ENCODE measurements at places on chromosomes 4 and X.

GRCh38 chrX:120315776-120316175 lies 4.5 kb upstream of the TMEM255A start:
- no peak for DNase-seq

DNA sequence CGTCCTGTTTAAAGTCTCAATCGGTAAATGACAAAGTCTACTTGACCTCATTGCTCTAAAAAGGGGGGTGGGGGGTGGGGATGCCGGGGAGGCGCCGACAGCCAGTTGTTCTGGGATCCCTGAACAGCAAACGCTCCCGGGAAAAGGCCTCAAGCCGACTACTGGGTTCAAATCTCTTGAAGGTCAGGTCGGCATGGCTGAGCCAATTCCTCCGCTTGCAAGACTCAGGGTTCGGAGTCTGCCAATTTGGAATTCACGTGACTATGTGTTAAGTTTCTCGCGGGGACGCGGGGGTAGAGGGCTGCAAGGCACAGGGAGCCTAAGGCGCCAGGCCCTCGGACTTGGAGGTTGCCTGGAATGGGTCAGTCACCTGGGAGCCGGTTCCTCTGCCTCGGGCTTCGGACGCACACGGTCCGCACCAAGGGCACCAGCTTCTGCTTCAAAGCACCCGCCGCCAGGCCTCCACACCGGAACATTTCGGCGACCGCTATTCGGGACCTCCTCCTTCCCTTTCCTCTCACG lies 399 bp downstream of the AIFM1 start:
- peak; percentile 12 for DNase-seq

GRCh38 chrX:12891915-12892506 lies 14.4 kb upstream of the TLR8 start:
- no peak for DNase-seq

DNA sequence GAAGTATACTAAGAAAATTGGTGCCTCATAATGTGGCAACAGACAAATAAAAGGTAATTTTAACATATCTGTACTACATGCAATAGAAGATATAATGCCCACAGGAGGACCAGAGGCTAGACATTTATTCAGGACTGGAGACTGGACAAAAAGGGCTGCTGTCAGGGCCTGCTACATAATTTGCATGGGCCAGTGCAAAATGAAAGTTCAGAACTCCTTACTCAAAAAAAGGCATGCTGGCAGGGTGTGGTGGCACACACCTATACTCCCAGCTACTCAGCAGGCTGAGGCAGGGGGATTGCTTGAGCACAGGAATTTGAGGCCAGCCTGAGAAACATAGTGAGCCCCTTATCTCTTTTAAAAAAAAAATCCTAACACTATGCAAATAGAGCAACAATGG lies 12.4 kb upstream of the MAOA start:
- DNase-seq = no peak

- DNase-seq = no peak
These were observed 143.7 kb upstream of the ANK2 start for GRCh38 chr4:112905728-112906127.

GRCh38 chr4:15738877-15739276 lies 36.0 kb downstream of the BST1 start:
- no peak for DNase-seq

GRCh38 chr4:150828159-150828558 lies 186.9 kb downstream of the LRBA start:
- DNase-seq = no peak

- DNase-seq = peak; percentile 29
These were observed at the start of gene SLC2A9 for GRCh38 chr4:10020871-10021652. SLC2A9 (minus strand) TSS chr4:10021497; CDS start chr4:10021429, 68 bp downstream.

GRCh38 chr4:132910229-132910748 lies 238.8 kb upstream of the PCDH10 start:
- DNase-seq = no peak

DNA sequence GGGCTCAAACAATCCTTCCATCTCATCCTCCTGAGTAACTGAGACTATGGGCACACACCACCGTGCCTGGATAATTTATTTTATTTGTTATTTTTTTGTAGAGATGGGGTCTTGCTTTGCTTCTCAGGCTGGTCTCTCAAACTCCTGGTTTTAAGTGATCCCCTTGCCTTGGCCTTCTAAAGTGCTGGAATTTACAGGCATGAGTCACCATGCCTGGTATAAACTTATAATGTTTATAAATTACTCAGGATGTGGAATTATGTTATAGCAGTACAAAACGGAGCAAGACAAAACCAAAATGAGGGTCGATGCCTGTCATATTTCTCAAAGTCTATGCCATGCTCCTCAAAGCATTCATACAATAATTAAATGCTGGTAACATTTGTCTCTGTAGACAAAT lies 29.8 kb upstream of the TEX13C start:
- DNase-seq = peak; percentile 4

DNA sequence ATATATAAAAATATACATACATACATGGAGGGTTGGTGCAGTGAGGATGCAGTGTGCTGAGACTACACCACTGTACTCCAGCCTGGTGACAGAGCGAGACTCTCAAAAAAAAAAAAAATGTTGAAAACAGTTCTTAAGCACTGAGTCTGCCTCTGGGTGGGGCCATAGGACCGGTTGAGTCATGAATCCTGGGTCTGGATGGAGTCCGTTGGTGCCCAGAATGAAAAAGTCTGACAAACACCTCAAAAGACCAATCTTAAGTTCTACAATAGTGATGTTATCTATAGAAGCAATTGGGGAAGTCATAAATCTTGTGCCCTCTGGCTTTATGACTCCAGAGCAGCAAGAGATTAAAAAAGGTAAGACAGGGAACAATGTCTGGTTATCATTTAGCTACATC lies 70.4 kb downstream of the FGFBP1 start:
- DNase-seq = no peak

DNA sequence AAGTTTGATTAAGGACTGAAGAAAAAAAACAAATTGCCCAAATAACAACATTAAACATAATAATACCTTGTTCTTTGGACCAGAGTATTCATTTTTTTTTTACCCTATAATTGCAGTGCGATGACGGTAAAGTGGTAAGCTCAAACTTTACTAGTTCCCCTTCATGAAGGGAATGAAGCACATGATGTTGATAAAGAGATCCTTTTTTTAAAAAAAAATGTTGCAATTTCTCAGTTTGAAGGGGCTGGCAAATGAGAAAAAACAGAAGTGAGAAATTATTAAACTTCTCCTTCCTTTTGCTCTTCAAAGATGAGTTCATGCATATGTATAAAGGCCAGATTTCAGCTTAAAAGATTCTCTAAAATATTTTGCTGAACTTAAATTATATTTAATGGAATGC lies 231.7 kb downstream of the C4orf33 start:
- DNase-seq = no peak

DNA sequence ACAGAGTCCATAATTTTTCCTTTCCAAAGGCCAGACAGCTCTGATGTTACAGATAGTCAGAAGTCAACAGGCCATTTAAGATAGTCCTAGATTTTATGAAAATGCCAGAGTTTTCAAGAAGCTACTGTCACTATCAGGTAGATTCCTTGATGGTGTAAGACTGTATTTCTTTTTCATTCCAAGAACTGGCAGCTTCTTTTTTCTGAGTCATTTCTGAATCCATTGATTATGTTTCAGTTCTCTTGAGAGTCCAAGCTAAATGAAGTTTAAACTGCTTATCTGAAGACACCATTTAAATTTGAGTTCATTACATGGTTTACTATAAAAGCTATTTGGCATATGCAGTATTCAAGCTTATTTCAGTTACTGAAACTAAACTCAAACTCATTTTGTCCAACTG lies 44.6 kb downstream of the RASSF6 start:
- DNase-seq = no peak

DNA sequence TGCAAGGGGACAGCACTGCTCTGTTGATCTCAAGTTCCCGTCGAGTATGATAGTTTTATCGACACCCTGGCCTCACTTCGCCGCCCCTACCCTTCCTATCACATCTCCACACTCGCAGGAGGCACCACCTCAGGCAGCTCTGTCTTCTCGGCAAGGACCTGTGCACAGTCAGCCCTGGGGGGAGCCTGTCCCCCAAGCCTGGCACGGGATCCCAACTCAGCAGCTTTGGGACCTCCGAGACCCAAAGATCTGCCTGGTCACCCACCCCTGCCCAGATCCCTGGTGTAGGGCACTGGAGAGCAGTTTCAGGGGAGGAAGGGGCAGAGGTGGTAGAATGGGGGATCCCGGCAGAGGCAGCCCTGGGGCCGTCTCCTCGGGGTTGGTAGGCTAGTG lies 18.0 kb upstream of the UBA1 start:
- no peak for DNase-seq

GRCh38 chrX:136933611-136934145 lies 53.2 kb upstream of the RBMX start:
- DNase-seq = no peak

DNA sequence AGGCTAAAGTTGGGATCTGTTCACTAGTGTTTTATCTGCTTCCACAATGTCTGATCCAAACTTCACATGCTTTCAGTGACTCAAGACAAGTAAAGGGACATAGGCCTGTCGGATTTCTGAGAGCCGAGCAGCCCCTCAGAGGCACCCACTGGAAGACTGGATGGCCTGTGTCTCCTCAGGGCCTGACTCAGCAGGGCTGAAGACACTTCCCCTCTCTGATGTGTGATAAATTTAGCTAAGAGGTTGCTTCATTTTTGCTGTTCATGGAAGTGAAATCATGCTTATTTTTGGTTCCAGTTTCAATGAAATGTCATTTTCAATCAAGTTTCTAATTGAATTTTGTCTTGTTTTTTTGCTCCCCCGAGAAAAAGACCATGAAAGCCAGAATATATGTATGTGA lies 93.7 kb downstream of the MXRA5 start:
- no peak for DNase-seq

- DNase-seq = peak; percentile 59
These were observed 38.7 kb upstream of the SLC16A2 start for GRCh38 chrX:74382613-74383012.

GRCh38 chr4:8341691-8342090 lies 72.1 kb downstream of the HTRA3 start:
- DNase-seq = no peak

DNA sequence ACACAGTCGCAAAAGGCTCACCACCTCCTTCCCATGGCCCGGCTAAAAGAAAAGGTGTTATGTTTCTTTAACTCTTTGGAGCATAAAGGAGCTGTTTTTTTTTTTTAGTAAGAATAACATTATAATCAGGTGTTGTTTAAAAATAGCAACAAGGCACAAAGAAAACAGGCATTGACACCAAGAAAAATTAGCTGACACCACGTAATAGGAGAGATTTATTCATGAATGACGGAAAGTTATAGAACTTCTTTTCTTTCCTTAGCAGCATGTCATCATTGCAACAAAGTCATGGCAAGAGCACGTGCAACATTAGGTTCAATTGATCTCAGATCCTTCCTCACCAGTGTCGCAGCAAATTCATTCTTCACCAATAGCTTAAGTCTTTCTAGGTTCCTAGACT lies 302.9 kb upstream of the ZFP42 start:
- no peak for DNase-seq

DNA sequence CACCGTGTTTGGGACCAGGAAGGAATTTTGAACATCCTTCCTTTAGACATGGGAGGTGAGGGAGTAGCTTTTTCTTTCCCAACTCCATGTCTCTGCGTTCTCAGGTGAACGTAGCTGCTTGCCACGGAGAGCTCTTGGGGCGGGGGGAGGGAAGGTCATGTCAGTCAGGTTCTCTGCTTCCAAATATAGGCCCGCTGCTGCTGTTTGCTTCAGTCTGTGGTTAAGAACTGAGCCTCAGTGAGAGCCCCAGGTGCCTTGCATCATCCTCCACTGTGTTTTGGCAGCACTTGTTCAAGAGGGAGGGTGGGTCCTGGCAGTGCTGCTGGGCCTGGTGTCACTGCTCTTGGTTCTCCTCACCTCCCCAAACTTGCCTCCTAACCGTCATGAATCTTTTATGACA lies 46.5 kb downstream of the HADH start:
- DNase-seq = no peak

- no peak for DNase-seq
These were observed 26.1 kb downstream of the PPP2R3B start for GRCh38 chrX:360496-361150.

- DNase-seq = no peak
These were observed 767.5 kb downstream of the DMD start for GRCh38 chrX:32443841-32444240.

DNA sequence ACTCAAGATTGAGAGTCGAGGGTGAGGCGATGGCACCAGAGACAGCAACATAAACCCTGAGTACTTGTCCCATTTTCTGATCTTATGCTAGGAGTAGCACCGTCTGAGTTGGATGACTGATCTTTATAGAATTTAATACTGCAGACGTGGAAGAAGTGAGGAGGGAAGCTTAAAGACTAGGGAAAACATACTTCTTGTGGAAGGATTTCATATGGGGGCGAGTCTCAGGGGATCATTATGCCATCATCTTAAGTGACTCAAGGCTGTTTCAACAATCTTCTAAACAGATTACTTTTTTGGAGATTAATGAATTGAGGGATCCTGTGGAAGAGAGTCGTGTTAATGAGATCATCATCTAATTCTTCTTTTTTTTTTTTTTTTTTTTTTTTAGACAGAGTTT lies 17.2 kb upstream of the FAT1 start:
- DNase-seq = peak; percentile 62

DNA sequence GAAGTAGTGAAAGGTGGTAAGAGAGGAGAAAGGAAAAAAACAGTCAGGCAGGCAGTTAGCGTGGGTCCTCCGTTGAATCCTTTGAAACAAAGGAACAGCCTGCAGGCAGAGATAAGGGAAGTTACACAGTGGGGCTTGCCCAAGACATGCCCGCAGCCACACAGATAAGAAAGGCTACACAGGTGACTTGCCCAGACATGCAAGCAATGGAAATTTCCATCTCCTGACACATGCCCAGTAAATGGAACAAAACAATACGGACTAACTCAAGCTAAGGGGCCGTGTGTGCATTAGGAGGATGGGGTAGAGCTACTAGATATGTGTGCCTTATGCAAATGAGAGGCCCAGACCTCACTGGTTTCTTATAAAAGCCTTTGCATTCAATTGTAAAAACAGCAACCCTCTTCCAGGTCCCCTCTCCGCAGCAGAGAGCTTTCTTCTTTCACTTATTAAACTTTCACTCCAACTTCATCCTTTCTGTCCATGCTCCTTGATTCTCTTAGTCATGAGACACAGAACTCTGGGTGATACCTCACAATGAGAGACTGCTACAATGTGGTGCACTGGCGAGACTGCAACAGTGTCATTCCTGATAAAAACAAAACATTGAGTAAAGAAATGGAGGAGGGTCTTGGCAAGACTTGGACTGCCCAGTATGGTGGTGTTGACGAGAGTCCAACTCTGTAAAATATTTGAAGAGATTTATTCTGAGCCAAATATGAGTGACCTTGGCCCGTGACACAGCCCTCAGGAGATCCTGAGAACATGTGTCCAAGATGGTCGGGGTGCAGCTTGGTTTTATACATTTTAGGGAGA lies 997.4 kb upstream of the PRKX start:
- no peak for DNase-seq

DNA sequence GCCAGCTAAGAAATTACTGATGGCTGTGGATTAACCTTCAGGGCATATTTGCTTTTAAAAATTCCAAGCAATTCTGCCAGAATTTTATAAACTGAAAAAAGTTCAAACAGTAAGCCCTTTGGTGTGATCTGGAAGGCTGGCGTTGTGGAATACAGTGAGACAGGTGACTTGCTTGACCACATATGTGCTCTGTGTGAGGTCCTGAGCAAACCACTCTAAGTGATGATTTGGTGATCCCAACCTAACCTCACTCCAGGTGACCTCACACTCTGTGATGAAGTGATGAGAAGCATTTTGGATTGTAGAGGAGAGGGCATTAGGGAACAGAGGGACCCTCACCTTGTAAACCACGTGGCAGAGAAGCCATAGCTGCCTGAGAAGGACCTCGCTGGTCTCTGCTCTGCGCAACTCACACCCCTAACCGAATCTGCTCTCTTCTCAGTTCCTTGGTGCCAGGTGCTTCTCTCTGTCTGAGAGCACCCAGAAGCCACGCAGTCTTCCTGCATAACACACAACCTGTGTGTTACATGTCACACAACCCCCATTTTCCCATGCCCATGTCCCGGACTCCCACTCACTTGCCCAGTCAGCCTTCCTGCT lies 106.3 kb downstream of the ENPP6 start:
- DNase-seq = no peak

Data from fibroblast of skin of abdomen (primary cell).